ENCODE measurements at places on chromosomes 4 and X.

GRCh38 chr4:113147498-113148111 is 98.2 kb downstream of the ANK2 start:
- no peak for DNase-seq

GRCh38 chr4:26150948-26151347 is 169.9 kb upstream of the RBPJ start:
- DNase-seq = no peak

DNA sequence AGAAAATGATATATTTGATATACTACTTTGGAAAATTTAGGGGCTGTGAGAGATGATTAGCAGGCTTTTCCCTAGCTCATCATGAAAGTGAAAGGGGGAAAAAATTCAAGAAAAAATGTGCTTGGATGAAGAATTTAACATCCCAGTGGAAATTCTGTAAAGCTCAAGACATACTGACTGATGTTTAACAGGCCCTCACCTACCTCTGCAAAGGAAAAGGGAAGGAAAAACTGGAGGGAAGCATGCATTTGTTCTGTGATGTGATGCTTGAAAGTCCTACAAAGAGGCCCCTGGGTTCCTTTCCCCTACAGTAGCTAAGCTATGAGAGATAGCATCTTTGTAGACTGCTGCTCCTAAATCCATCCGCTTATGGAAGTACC is 364.1 kb downstream of the PDGFC start:
- no peak for DNase-seq

- no peak for DNase-seq
Observed at GRCh38 chr4:35315419-35315818, 928.9 kb downstream of the ARAP2 start.
